Mesenchymal stem cell (in vitro differentiated cells and primary cell): ENCODE measurements at places on chromosomes 2 and 18.

GRCh38 chr2:127593228-127594115, 52.5 kb upstream of the GPR17 start:
- no peak for DNase-seq

- DNase-seq = peak; percentile 61
Observed at GRCh38 chr18:32661486-32662299, 111.1 kb downstream of the KLHL14 start.

DNA sequence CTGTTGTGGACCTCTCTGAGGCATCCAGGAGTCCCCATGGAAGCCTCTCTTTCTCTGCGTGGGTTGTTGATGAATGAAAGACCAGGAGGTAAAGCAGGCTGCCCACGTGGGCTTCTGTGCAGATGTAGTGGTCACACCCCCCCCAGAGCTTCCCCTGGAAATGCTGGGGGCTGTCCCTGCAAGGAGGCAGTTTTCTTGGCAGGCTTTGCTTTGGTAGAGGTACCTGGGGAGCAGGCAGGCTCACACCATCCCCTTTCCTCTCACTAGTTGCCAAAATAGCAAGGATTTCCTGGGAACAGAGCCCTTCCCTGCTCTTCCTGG, 97.6 kb upstream of the MAP3K20 start:
- no peak for DNase-seq

DNA sequence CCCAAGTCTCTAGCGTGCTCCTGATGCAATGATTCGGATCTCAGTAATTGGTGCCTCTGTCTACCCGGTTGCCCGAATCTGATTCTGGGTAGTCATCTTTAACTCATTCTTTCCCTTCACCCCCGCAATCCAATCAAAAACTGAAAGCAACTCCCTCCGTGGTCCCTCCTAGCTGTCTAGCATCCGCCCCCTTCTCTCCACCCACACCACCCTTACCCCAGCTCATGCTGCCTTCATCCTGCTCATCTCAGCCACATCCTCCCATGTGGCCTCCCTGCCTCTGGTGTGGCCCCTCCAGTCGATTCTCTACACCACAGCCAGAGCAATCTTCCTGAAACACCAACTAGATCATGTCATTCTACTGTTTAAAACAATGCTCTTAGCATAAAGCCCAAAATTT, 62.3 kb downstream of the TTC32 start:
- no peak for DNase-seq

GRCh38 chr2:112151271-112151670, 13.1 kb downstream of the FBLN7 start:
- DNase-seq = no peak

GRCh38 chr2:20543469-20544152, 96.7 kb downstream of the RHOB start:
- no peak for DNase-seq

GRCh38 chr2:134537121-134537520, 181.7 kb downstream of the TMEM163 start:
- DNase-seq = no peak

DNA sequence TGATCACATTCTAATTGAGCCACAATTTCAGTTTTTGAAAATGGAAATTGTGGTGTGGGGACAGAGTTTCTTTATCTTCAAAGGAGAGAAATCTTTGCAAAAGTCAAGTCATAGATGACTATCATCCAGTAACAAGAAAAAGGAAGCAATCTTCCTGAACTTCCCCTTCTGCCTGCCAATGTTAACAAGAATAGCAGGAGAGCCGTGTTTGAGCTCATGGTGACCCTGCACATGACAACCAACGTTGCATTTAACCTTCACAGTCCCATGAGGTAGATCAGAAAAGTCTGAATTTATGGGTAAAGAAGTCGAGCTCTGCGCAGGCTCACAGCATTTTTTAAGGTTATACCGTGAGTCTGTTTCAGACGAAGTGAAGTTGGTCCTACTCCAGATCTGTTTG, 454.9 kb downstream of the LPIN1 start:
- DNase-seq = no peak

- no peak for DNase-seq
Observed at GRCh38 chr2:45192991-45193390, 183.7 kb upstream of the SIX2 start.

GRCh38 chr2:240582781-240583180, 3.8 kb upstream of the CAPN10 start:
- no peak for DNase-seq

- DNase-seq = peak; percentile 14
Observed at GRCh38 chr2:44335806-44336538, 25.3 kb downstream of the PREPL start.

DNA sequence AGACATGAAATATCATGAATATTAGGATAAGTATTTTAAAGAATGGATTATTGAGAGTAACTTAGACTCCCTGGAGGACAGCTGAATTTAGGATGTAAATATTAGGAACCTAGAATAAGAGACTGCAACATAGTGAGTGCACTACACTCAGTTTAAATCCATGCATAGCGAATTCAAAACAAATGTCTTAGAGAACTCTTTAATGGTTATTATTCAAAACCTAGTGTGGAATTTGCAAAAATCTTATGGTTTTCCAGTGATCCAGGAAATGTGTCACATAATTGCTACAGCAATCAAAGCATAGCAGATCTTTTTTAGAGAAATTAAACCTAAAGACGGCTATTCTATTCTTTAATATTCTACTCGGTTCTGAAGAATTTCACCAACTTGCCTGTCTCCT, 239.0 kb downstream of the TMX3 start:
- no peak for DNase-seq

- no peak for DNase-seq
Observed at GRCh38 chr2:149036507-149037293, 1.8 kb upstream of the LYPD6B start.

- no peak for DNase-seq
Observed at GRCh38 chr2:15299904-15300520, 261.1 kb downstream of the NBAS start.

DNA sequence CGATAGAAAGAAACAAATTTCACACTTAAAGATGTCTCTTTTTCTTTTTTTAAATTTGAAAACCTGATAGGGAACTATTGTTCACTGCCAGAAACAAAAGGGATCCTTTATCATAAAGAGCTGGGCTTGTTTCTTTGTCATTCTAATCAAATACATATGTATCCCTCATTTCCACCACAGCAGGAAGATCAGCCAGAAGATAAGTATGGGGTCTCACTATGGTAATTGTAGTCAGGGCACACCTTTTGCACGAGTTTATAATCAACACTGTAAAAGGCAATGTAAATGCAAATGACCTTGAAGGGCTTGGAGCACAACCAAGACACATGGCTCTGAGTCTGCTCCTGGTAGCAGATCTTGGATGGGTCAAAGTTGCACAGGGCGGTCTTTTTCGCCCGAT, 109.5 kb downstream of the NXPH2 start:
- DNase-seq = no peak

- DNase-seq = no peak
Observed at GRCh38 chr2:54966165-54966832, 84.0 kb downstream of the RTN4 start.

DNA sequence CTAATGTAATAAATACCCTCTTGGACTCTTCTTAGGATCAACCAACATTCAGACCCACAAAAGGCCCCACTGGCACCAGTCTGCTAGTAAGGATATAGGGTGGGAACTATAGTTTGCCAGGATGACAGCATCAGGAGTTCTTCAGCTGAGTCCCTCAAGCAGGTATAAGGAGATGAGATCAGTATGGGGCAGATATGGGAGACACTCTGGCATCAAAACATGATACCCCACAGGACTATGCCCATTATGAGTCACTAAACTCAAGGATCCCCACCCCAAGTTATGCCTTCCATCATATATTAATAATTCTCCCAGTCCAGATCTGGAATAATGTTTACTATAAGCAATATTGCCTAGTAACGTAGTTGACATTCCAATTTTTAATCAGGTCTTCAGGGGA, 83.1 kb upstream of the CCDC141 start:
- DNase-seq = no peak

DNA sequence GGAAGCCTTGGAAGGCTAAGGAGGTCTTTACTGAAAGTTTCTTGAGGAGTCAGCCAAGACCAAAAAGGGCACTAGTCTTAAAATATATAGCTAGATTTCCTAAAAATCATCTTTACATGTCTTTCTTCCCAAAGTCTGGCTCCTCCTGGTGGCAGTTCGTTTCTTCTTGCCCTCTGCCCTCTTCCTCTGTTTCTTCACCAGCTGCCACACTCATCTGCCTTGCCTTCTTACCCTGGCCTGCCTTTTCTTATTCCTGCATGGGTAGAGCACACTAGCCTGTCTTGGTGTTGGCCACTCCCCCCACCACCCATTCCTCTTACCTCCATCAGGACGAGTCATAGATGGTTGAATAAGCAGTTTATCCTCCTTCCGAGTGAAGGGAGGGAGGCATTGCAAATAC, 129.8 kb downstream of the RAPGEF4 start:
- DNase-seq = no peak

DNA sequence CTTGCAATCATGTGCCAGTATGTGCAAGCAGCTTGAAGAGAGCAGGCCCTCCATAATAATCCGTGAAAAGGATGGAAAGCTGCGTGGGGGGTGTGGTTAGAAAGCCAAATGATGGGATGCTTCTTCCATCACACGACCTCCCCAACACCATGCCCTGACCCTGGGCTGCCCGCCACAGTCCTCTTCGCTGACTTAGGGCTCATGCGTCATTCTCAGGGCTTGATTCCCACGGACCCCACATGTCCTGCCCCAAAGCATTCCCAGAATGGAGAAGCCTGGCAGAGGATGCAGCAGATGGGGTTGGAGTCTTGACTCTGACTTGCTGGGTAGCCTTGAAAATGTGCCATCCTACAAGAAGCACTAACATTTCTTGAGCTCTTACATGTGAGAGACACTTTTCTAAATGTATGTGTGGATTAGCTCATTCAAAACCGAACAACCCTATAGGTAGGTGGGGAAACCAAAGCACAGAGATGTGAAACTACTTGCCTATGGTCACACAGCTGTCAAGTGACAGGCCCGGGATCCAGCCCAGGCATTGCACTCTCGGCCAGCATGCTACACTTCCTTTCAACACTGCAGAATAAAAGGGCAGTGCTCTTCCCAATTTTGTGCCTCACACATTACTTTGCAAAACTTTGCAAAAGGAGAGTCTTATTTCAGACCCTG, 3.7 kb downstream of the TNS1 start:
- DNase-seq = no peak

GRCh38 chr2:36528274-36528673, 69.7 kb downstream of the FEZ2 start:
- no peak for DNase-seq

DNA sequence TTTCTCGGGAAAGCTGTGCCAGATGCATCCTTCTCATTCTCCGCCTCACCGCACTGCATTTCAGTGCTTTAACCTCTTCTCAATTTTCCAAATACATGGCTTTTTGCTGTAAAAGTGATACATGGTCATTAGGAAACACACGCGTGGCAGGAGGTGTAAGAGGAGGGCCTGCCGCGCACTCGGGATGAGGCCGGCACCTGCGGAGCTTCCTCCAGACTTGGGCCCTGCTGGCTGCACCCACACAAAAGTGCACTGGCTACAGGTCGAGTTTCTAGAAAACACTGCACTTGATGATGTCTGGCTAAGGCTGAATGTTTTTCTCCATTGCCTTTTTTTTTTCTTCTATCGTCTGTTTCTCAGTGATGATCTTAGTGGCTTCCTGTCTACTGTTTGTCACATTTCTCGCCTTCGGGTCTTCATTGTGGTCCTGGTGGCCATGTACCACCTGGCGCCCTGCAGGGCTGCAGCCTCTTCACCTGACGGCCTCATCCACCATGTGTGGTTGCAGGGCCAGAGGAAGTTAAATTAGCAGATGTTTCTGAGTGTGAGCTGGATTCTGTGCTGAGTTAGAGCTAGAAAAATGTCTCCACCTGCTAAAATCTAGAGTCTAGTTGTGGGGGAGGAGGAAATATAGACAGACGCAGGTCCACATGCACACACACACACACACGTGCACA, 7.6 kb downstream of the KCNG2 start:
- no peak for DNase-seq

DNA sequence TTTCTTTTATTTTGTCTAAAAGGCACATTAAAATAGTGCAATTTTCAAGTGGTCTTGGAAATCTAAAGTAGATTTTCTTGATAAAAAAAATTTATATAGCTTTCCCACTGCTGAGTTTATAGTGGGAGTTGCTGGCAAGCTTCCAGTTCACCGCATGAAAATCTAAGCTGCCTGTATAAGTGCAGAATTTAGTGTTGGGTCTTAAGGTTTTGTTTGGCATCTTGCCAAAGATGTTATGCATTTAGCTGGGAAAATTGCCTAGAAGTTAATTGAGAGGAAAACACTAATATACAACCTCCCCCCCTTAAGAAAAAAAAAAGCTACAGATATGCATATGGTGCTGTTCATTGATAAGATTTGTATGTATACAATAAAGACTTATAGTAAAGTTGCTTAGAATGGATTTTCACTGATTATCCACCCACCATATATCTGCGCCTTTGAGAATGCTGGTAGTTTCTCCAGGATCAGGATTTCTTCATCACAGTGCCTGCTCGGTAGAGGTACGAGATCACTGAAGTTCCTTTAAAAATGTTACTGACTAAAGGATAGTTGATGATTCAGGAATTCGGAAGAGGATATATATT, 803.2 kb upstream of the POU3F3 start:
- DNase-seq = no peak

- DNase-seq = peak; percentile 6
Observed at GRCh38 chr18:34695310-34695709, 14.8 kb upstream of the DTNA start.

GRCh38 chr2:237295889-237296480, 118.0 kb downstream of the COL6A3 start:
- DNase-seq = no peak

DNA sequence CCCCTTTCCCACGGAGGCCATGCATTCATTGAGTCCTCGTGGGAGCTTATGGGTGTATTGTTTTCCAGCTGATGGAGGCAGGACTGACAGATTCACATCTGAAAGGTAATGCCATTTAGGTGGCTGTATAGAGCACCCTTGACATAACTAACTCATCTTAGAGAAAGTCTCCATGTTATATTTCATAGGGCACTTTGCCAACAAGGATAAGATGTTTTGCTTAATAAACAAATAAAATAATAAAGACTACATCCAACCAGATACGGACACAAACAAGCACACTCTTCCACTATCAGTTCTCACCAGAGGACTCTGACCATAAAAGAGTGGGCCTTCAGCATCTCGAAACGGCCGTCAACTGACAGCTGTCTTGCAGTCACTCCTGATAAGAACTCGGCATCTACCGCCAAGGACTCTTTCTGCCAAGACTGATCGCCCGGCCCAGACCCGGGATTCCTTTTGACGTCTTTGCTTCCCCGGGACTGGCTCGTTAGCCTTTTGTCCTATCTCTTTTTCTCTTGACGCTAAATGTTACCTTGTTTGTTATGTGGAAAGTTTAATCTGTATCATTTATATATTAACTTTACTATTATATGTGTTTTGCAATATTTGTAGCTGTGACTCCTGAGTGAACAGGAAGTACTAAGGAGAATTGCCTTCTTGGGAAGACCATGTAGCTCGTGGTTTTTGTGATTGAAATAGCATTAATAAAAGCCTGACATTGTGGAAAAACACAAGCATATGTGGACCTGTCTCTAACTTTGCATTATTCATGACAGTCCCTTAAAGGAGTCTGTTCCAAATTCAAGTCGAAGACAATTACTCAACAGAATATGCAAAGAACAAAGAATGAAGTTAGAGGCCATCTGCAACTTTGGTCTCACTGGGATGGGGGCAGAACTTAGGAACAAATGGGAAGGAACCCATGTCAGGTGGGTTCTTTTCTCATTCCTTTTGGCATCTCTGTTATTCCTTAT, 195.1 kb downstream of the LPIN1 start:
- DNase-seq = no peak
